ENCODE measurements at places on chromosomes 7 and 10. TPM values are rescaled to one million over a fixed set of nuclear protein-coding genes. Genes with fewer than 3 reads are reported as not detected.

DNA sequence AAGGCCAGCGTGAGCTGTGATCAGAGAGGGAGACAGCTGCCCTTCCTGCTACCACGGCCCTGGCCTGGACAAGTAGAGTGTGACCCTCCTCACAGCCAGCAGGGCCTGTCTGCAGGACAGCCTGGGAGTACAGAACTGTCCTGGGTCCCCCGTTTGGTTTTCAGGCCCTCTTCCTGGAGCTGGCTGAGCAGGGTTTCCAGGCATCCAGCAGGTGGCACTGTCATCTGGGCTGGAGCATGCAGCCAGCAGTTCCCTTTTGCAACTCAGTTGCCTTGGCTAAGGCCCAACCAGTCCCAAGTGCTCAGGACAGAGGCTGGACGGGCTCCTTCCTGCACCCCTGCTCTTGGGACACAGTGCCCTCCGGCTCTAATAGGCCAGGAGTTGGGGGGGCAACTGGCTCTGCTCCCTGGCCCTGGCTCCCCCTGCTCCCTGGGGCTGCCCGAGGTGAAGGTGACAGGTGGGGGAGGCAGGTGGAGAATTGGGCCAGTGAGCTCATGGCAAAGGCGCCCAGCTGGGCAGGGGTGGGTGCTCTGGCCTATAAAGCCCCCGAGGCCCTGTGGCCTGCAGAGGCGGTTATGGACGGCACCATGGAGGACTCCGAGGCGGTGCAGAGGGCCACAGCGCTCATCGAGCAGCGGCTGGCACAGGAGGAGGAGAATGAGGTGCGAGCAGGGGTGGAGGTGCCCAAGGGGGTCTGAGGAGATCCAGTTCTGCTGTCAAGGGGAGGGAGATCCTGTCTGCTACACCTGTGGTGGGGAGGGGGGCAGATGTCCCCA, at the start of gene ANKRD2:
ANKRD2 (plus strand) TSS at position 566 of the 776 bp plus-strand sequence; CDS start at position 576, 10 bp downstream.
- DNase-seq, result peak; percentile 59

DNA sequence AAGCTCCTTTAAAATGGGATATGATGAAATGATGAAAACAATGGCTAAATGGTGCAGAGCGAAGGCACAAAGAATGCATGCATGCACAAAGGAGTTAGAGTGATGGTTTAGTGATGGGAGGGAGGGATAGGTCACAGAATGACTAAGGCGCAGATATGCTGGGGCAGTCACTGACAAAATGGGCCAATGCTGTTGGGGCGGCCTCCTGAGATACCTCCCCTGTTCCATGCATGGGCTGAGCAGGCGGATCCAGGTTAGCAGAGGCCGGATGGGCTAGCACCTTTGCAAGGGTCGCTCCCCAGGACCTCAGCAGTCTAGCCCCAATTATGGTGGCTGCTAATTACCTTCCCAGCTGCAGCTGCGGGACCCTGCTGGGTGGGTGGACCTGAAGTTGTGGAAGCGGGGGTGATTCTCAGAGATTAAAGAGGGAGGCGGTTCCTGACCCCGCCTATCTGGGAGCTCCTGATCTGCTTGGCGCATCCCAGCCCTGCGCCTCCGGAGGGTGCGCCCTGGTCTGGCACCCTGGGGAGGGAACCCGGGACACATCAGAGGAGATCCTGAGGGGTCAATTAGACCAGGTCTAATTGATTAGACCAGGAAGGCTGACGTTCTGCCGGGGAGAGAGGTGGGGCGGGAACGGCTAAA, 175.0 kb downstream of the CYP26A1 start:
- DNase-seq, result no peak

The TAS2R4 gene
- polyA plus RNA-seq, result 0.17 TPM

The FAM25G gene
- not detected for polyA plus RNA-seq

The CD36 gene
- polyA plus RNA-seq, result 0.75 TPM

The TMEM254 gene
- 37.5 TPM for polyA plus RNA-seq

All from brain (organoid and tissue), 16 donors.